Hepatocyte (in vitro differentiated cells): ENCODE measurements at places on chromosomes 4 and X.
A peak's percentile ranks its signal among the peaks of the same experiment; 100 is the strongest.

DNA sequence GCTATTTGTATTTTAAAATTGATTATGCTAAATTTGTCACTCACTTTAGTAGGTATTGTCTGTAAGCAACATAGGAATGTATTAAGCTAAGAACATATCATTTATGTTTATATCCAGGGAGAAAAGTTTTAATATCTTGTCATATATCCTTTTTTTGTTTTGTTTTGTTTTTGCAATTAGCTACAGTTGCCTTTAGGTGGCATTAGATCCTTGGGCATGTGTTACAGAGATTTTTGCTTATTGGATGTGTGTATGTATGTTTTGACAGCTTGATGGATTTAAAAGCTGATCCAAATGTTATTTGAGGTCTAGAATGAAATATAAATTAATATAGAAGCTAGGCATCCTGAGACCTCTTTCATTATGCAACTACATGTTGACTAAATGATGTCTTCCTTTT, 36.1 kb upstream of the OTUD4 start:
- no peak for DNase-seq

DNA sequence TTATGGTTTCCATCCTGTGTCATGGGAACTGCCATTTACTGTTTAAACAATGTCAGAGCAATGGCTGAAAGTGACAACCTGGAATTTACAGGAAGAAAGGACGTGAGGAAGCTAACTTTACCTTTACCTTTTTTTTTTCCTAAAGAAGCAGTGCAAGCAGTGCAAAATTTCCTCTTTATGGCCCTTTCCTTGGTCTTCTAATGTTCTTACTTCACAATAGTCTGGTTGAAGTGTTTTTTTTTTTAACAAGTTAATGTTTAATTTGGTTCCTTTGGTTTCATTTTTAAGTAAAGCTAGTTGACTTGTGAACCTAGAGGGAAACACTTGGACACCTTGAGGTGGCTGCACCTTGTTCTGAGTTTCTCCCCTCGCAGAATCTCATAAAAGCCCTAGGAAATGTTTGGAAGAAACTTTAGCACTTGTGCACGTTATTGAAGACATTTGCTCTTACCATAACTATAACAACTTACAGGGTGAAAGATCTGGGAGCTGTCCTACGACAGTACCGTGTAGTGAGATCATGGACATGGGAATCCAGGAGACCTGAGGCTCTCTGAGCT, 1.8 kb downstream of the SGMS2 start:
- peak; percentile 24 for DNase-seq

DNA sequence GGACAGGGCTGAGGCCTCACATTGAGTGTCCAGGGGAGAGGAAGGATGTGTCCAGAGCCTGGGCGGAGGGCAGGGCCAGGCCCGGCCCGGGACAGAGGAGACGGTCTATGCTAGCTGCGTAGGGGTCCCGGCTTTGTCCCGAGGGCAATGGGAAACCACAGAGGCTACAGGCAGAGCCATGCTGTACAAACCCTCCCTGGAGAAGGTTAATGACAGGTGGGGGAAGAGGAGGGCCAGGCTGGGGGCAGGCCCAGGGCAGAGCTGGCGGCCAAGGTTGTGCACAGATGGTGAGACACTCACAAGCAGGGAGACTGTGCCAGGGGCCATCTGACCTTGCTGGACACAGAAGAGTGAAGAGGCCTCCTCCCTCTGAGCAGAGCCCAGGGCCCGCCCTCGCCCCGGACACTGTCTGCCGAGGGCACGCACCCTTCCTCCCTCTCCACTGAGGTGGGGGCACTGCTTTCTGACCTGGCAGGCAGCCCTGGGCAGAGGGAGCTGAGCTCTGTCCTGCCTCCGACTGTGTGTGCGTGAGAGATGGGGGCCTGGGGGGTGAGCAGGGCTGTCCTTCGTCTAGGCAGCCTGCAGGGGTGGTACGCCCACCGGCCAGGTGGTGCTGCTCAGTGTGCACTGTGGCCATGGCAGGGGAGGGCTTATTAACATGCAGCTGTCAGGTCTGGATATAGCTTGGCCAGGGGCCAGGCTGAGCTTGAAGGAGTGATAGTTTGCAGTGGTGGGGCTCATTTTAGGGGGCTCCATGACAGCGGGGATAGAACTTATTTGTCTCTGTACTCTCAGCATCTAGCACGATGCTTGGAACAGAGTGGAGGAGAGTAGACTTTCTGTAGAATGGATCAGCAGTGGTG, 75.7 kb upstream of the LRPAP1 start:
- DNase-seq, result no peak

- DNase-seq, result peak; percentile 34
These were observed 22.5 kb downstream of the RWDD4 start for GRCh38 chr4:183636503-183636902.

DNA sequence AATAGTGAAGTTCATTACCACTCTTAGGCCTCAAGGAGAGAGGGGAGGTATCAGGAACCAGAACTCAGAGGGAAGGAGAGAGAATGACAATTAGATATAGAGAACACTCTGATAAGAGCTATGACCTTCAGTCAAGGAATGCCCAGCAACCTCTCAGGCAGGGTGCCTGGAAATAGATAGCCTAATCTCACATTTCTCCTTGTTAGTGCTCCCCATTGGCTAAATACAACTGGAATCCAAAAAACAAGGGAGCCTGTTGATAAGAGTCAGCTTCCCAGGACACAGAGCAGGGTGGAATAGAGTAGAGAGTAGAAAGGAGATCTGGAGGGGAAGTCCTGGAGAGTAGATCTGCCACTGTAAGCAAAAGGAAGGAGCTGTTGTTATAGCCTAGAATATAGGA, 62.1 kb downstream of the DCX start:
- no peak for DNase-seq

DNA sequence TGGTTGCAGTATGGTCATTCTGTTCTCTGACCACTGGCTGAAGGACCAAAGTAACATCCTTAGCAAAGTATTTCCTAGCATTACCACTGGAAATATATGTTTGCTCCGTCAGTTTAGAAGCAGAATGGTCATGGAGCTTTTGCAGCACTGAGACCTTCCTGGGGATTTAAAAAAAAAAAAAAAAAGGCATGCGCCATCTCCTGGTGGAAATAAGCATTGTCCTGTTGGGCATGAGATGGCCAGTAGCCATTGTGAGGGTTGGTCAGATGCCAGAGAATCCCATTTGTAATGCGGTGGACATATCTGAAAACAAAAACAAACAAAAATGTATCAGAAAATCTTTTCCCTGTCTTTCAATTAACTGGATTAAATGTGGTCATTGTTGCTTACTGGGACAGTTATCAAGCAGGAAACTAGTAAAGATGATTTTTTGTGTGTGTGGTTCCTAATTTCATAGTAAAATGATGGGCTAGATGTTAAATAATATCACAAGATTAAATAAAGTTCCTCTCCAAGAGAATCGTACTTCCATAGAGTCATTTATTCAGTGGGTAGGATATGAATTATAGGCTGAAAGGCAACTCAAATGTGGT, 139.6 kb downstream of the SOWAHB start:
- DNase-seq, result peak; percentile 65

DNA sequence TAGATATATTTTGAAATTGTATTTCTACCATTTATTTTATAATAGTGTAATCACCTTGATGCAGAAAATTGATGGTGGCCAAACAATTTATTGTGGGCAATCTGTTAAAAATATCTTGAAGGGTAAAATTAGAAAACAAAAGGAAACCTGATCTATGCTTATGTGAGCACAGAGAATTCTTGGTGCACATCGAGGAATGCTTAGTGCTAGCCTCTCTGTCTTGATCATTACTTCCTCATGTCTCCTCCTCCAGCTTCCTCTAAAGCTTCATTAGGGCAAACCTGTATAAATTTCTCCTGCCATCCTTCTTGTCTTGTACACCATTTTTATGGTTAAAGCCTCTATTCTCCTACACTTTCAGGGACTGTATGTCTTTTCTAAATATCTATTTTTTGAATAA, 725.8 kb downstream of the RAPGEF2 start:
- no peak for DNase-seq

DNA sequence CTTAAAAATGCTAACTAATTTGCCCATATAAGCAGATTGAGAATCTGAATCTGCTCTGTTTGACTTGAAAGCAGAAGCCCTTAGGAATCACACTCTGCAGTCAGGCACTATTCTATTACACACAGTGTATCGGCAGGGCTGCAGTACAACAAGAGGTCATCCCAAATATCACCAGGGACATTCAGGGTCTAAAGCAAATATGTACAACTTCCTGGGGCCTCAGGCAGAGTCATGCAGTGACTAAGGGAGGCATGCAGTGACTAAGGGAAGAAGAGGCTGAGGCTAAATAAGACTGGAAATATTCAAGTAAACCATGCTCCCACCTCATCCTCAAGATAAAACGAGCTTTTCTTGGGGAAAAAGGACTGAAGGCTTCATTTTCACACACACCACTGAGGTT, 20.9 kb downstream of the MAPK10 start:
- peak; percentile 41 for DNase-seq

DNA sequence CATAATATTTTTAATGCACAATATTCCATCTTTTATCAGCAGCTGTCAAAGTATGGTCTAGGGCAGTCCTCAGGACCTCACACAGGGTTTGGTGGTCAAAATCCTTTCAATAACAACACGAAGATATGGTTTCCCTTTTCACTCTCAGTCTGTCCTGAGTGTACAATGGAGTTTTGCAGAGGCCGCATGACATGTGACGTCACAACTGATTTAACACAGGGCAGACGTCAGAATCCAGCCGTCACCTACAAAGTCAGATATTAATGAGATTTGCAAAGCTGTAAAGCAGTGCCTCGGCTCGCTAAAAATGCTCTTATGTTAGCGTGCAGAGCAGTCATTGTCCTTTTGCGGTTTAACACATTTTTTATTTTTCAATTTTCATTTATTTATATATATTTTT, 12.5 kb downstream of the ABLIM2 start:
- no peak for DNase-seq

GRCh38 chrX:108347800-108348199, 90.4 kb downstream of the COL4A6 start:
- DNase-seq, result no peak

DNA sequence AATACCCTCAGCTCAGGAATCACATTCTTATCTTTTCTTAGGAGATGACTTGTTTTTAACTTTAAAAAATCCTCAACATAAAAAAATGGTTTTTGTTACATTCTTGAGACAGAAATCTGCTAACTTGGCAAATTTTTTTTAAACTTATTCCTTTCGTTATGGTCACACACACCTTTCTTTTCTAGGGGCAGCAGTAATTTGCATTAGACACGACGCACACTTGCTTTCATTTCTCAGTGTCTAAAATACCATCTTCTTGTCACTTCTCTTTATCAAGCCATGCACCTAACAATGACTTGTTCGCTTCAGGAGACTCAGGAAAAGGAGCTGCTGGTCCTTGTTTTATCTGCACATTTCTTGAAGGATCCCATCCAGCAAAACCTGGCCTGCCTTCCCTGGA, 112.6 kb upstream of the TBL1X start:
- no peak for DNase-seq

DNA sequence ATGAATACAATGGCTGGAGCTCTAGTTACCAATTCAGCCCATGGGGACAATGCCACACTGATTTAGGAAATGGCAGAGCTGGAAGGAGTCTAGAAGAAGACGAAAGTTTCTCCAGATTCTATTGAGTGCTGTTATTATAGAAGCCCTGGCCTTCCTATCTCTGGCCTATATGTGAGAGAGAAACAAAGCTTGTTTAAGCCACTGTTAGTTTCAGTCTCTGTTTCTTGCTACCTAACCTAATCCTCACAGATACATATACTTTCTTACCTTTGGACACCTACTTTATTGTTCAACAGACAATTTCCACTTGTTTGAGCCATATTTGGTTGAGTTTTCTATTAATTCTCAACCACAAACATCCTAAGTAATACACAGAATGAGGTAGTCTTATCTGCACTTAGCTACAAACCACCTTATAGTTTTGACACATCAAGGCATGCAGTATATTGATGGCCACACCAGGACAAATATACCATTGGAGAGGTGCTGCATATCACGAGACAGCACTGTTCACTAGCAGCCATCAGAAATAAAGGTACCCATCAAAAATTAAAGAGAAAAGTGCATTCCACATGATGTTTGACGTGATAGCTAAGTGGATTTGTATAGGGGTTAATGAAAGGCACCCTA, 190.2 kb downstream of the SMIM20 start:
- DNase-seq, result no peak

- DNase-seq, result no peak
These were observed 561.5 kb downstream of the BCOR start for GRCh38 chrX:39536211-39536610.

GRCh38 chr4:72320223-72320948, 248.6 kb downstream of the ADAMTS3 start:
- no peak for DNase-seq
